ENCODE measurements at places on chromosomes 7 and 10. TPM values are rescaled to one million over a fixed set of nuclear protein-coding genes. Genes with fewer than 3 reads are reported as not detected.

- DNase-seq: no peak
Measured at GRCh38 chr10:113485736-113486135, 67.1 kb upstream of the HABP2 start.

- no peak for DNase-seq
Measured at GRCh38 chr7:29574659-29575058, 11.0 kb downstream of the PRR15 start.

- no peak for DNase-seq
Measured at GRCh38 chr7:90621125-90621746, 25.1 kb downstream of the CDK14 start.

DNA sequence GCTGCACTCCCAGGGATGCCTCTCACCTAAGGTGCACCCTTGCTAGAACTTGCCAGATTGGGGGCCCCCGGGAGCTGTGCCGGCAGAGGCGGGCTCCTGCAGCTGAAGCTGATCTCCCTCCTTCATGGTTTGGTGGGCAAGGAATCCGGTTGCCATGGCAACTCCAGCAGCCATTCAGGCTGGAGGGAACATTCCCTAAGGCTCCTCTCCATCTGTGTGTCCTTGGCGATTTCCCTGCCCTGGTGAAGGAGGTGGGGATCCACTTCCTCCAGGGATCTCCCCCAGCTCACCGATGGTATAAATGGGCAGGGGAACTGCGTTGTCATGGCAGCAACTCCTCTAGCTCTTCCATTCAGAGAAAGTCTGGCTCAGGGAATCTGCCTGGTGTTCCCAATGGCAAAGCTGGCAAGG, 49.6 kb upstream of the GPR158 start:
- no peak for DNase-seq

GRCh38 chr10:96632974-96633710, 46.3 kb upstream of the TM9SF3 start:
- DNase-seq: peak; percentile 64

DNA sequence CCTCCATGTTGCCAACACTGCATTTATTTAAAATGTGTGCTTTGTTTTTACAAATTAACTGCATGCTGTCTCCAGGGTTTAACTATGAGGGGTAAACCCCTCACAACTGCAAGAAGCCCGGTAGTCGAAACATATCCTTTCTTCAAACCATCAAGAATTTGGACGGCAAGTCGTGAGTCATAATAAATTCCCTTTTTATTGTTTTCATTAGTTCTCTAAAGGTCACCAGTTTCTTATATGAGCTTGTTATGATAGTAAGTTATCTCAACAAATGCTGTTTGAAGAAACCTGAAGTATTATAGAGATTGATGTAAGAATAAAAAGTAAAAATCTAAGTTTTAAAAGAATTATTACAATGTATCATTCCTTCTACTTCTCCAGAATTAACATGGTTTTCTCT, 12.2 kb upstream of the FIGNL1 start:
- no peak for DNase-seq

DNA sequence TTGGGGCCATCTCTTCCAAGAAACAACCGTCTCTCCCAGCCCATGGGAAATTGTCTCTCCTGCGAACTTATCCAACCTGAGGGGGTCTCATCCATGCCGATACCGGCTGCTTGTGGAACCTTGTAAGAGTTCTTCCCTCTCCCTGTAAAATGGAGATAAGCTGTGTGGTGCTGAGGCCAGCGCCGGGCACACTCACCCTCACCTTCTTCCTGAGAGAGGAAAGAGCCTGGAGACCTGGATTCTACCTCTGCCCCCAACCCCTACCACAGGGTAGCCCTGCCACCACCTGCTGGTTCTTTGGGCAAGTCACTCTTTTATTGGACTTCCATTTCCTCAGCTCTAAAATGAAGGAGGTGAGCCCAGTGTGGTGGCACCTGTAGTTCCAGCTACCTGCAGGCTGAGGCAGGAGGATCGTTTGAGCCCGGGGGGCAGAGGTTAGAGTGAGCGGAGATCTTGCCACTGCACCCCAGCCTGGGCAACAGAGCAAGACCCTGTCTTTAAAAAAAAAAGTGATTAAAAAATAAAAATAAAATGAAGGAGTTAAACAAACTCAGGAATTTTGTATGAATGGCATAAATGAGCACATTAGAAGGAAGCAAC, 38.4 kb upstream of the PSAP start:
- no peak for DNase-seq

GRCh38 chr7:152751449-152752141, 8.0 kb upstream of the ACTR3B start:
- DNase-seq: no peak

Gene SEC31B
- 12.1 TPM for total RNA-seq

Gene SAMD9
- total RNA-seq: 5.6 TPM

Gene CALML5
- total RNA-seq: not detected

Gene SPDYE1
- total RNA-seq: not detected

Gene TMEM72
- not detected for total RNA-seq

Data from breast epithelium (tissue), 4 donors.